Stimulated activated CD4-positive, alpha-beta T cell treated with anti-CD3 and anti-CD28 coated beads, Interleukin-4, amount 100 ng/mL, for 48 hours (primary cell): ENCODE measurements at places on chromosomes 2 and 18.

- no peak for DNase-seq
Measured at GRCh38 chr2:48874282-48874681, 118.8 kb upstream of the LHCGR start.

DNA sequence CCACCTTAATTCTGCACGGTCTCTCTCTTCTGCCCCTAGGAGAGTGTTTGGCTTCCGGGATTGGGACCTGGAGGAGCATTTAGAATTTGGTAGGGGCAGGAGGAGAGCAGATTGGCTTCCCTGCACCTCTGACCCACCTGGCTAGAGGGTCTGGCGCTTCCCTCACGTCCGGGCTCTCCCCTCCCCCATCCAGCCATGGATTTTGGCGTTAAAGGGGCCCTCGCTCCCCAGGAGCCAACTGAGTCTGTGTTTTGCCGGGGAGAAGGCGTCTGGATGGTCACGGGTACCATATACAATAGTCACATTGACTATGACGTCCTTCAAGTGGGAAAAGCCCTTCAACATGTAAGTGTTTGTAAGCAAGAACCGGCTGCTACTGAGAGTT, 6.6 kb downstream of the HOXD3 start:
- no peak for DNase-seq

- DNase-seq: no peak
Measured at GRCh38 chr18:32804134-32804888, 31.5 kb upstream of the KLHL14 start.

- no peak for DNase-seq
Measured at GRCh38 chr18:69000366-69000765, 202.5 kb downstream of the CCDC102B start.

GRCh38 chr2:236054125-236054524, 114.1 kb downstream of the GBX2 start:
- DNase-seq: no peak

- DNase-seq: no peak
Measured at GRCh38 chr2:223915071-223915470, 30.1 kb downstream of the WDFY1 start.
